ENCODE measurements at places on chromosomes 11 and 22.

DNA sequence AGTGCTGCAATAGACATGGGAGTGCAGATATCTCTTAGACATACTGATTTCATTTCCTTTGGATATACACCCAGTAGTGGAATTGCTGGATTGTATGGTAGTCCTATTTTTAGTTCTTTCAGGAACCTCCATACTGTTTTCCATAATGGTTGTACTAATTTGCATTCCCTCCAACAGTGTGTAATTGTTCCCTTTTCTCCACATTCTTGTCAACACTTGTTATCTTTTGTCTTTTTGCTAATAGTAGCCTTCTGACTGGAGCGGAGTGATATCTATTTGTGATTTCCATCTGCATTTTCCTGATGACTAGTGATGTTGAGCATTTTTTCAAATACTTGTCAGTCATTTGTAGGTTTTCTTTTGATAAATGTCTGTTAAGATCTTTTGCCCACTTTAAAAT is 128.9 kb downstream of the CTNND1 start:
- DNase-seq = no peak

GRCh38 chr11:131232261-131232660 is 138.2 kb upstream of the NTM start:
- no peak for DNase-seq

- peak; percentile 47 for DNase-seq
Measured at GRCh38 chr22:48576333-48577013, 1251.2 kb downstream of the BRD1 start.

GRCh38 chr11:72578566-72578965 is 95.7 kb downstream of the PDE2A start:
- no peak for DNase-seq

DNA sequence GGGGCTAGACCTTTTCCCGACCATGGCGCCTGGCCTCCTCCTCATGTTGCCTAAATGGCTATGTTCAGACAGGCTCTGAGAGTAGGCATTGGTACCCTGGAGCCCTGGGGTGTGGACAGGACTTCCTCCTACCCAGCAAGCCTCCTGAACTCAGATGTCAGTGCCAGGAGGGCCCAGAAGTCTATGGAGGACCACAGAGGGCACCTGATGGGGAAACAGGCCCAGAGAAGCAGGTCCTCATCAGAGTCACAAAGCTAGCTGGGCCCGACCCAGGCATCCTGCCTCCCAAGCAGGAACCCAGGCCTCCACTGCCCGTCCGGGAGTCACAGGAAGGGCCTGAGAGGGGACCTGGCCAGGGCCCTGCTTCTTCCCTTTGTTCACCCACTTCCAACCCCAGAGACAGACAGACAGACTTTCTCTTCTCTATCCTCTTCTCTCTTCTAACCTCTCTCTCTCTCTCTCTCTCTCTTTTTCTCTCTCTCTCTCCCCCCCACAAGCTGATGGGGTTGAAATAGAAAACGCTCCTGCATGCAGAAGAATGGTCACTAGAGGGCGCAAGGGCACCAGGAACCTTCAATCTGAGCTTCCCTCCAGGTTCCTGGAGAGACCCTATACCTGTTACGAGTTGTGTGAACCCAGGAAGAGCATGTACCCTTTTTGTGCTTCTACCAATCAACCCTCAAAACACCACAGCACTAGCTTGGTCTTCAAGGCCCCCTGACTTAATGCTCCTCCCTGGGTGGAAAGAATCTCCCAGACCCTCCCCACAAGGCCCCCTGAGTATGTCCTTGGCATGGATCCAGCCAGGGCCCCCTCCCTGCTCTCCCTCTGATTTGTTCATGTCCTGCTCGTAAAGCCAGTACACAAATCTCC is 27.1 kb downstream of the ARAP1 start:
- DNase-seq = peak; percentile 77

DNA sequence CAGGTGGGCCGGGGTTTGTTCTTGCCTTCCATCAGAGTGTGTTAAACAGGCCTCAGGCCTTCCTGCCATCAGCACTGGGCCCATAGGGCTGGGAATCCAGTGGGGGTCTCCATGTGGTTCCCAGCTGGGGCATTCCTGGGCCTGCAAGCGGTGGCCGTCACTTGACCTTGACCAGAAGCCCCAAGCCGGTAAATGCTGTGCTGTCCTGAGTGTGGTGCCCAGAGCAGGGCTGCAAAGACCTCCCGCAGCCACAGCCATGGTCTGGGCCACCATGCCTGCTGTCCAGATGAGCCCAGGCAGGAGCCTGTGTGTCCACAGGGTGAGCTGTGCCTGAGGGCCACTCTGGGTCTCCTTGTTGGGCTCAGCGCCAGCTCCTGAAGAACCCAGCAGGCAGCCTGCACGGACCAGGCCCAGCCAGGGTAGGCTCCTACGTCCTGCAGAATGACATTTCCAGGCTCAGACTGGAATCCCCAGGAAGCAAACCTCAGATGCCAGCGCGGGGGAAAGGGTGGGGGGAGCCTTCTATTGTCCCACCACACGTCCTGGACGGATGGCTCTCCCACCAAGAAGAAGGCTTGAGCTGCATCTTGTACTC is 117.3 kb downstream of the KCNQ1OT1 start:
- no peak for DNase-seq

DNA sequence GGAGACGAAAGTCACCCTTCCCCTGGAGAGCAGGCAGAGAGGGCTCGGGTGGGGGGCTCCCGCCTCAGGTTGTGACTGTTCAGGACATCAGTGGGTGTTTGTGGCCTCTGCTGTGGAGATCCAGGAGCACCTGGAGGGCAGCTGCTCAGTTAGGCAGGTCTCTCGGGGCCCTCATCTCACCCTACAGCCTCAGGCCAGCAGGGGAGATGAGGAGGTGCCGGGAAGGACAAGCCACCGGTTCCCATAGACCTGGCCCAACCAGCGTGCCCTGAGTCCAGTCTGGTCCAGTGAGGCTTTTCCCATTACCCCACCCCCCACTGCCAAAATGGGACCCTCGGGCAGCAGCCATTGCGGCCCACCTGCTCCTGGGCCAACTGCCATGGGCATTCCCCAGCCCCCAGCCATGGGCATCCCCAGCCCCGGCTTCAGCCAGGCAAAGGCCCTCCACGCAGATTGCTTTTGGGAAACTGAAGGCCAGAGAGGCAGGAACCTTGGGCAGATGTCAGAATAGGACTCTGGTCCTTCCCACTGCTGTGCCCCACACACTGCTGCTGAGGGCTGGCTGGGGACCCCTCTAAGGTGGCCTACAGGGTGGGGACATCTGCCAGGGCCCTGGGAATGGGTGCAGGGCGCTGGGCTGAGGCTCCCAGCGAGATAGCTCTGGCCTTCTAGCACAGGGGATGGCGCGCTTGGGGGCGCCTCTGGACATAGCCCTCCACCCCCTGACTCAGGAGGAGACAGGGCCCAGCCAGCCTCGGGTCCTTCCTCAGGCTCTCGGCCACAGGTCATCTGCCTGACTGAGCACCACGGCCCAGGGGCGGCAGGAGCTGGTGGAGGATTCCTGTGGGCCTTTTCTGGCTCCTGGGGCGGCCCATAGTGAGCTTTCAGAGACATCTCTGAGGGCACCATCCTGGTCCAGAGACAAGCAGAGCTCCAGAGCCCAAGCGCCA is 4.8 kb downstream of the PIM3 start:
- no peak for DNase-seq

GRCh38 chr11:134615041-134615615 is 203.1 kb upstream of the B3GAT1 start:
- no peak for DNase-seq

DNA sequence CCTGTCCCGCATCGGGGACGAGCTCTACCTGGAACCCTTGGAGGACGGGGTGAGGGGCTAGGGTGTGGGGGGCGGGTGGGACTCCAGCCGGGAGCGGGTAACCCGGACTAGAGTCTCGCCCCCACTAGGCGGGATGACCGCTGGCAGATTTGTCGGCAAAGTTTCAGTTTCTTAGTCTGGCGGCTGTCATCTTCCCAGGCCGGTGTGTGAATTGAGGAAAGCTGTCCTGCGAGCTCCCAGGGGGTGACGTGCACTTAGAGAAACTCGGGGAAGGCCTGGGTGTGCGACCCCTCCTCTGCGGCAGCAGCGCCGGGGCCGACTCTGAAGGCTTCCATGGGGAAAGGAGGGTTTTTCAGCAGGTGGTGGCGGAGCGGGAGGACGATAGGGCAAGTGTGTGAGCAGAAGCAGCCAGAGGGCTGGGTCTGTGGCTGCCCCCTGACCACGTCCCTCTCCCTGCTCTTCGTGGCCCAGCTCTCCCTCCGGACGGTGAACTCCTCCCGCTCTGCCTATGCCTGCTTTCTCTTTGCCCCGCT is 463 bp downstream of the RAD9A start:
- DNase-seq = no peak

DNA sequence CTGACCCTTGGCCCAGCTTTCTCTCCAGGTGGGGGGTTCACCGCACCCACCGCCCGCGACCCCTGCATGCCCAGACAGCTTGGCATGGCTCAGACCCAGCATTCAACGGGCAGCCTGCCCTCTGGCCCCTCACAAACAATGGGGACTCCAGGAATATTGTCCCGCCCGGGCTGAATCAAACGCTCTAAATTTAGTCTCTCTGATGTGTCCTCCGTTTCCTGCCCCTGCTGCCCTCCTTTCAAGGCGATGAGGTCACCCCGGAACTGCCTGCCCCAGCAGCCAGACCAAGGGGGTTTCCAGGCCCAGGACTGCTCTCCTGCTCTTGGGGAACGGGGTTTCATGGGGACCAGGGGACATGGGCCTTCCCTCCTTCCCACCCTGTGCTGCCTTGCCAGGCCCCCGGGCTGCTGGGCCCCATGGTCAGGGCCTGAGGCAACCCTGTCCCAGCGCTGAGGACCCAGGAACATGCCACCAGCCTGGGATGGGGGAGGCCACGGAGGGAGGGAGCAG is 10.1 kb upstream of the PDGFB start:
- DNase-seq = no peak

- no peak for DNase-seq
Measured at GRCh38 chr11:405323-405953, 9.4 kb downstream of the SIGIRR start.

GRCh38 chr22:44745853-44746789 is 6.3 kb upstream of the ARHGAP8 start:
- no peak for DNase-seq

DNA sequence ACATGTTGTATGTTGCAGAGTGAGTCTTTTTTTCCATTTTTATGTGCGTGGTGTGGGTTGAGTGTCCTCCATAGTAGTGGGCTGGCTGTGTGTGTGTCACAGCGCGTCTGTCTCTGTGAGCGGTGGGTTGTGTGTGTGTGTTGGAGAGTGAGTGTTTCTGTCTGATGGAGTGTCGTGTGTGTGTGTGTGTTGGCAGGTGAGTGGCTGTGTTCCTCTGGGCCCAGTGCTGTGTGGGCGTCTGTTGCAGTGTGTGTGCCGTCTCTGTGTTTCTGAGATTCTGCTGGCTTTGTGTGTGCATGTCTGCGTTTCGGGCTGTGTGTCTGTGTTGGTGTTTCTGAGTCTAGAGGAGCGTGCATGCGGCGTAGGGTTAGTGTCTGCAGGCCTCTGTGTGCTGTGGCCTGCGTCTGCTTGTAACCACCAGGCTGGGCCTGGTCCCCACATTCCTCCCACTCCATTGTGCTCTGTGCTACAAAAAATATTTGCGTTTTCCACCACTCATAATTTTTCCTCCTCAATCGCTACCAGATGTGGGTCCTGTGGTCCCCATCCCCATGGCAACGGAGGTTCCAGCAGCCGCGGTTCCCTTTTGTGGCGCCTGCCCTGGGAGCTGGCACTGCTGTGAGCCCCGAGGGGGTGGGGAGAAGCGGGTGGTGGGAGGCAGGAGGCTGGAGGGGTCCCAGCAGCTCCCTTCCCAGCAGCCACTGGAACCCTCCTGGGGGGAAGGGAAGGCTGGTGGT is 15.2 kb downstream of the SCARF2 start:
- DNase-seq = no peak

DNA sequence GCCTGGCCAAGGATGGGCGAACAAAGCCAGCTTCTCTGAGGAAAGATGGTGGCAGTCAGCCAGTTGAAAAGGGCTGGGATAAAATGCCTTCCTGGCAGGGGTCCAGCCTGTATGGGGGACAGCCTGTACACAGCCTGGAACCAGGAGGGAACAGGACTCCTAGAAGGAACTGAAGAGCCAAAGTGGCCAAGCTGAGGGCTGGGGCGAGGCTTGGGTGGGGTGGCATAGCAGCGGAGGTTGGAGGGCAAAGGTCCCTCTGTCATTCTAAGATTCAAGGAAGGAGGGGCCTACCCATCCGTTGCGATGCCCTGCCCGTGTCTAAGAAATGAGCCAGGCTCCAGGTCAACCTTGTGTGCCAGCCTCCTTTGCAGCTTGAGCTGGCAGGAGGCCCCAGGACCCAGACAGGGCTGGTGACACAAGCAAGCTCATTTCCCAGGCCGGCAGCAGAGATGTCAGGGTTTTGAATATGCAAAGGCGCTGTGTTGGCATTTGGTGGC is 22.6 kb downstream of the FADD start:
- no peak for DNase-seq

DNA sequence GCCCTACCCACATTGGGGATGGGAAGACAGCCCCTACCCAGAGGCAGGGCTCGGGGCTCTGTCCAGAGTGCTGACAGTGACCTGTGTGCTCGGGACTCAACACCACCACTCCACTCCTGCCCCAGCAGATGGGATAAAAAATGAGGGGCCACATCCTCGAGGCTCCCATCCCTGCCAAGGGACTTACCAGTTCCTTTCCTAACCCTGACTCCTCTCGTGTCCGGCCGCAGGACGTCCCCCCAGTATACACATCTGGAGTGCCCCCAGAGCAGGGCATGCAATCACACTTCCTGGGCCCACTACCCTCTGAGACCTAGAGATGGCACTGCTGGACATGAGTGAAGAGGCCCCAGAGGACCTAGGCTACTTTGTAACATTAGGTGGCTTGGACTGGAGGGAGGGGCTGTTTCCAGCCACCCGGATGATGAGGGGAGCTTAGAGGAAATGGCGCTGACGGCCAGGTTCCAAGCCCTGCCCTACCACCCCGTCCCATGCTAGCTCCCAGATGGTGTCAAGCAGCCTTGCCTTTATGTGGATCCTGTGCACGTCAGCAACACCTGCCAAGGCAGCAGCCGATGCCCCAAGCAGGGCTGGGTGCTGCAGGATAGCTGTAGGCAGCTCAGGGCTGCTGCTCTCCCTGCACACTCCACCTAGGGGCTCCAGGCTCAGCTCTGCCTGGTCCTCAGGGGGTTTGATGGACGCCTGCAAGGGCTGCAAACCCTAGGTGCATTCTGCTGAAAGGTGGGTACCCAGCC is 86.6 kb downstream of the DGCR2 start:
- DNase-seq = peak; percentile 68

DNA sequence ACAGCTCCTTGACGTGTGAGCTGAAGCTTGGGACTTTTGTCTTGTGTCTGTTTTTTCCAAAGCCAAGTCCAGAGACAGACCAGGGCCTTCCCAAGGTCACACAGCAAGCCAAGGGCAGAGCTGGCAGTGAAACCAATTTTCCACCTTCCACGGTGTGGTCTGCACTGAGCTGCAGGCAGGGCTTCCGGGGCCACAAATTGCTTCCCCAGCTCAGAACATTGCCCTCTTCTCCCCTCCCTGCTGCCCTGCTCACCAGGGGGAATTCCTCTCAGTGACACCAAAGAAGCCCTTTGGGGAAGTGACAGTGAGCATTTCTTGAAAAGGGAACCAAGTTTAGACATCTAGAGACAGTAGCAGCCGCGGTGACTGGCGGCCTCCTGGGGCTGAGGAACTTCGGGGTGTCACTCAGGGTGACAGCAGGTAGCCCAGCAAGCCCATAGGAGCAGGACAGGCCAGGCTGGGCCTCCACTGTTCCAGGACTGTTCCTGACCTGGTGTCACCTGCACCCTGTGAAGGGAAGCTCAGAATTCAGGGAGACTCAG is 9.2 kb downstream of the FXYD2 start:
- DNase-seq = no peak

GRCh38 chr11:772429-773390 is 4.6 kb downstream of the GATD1 start:
- DNase-seq = no peak

- no peak for DNase-seq
Measured at GRCh38 chr11:45079943-45080719, 66.3 kb upstream of the PRDM11 start.
